Chondrocyte (in vitro differentiated cells): ENCODE measurements at places on chromosomes 16 and 17. TPM values are rescaled to one million over a fixed set of nuclear protein-coding genes. Genes with fewer than 3 reads are reported as not detected.

The TBC1D3 gene
- total RNA-seq: not detected in 3 replicates

The KRT17 gene
- total RNA-seq: 183 to 261 TPM (median 258 TPM) in 3 replicates

The PDIA2 gene
- total RNA-seq: 0.89 to 1.6 TPM (median 1.5 TPM) in 3 replicates

The SMPD3 gene
- 0.07 TPM in 1 of 3 replicates, not detected in the others for total RNA-seq

The KRT33A gene
- not detected in 3 replicates for total RNA-seq

The KRTAP3-2 gene
- total RNA-seq: not detected in 3 replicates

The USP10 gene
- total RNA-seq: 43.0 to 59.3 TPM (median 43.4 TPM) in 3 replicates

The CDH3 gene
- total RNA-seq: 1.1 to 1.6 TPM (median 1.4 TPM) in 3 replicates

The COASY gene
- total RNA-seq: 31.2 to 57.3 TPM (median 37.1 TPM) in 3 replicates

The TNFRSF13B gene
- not detected in 3 replicates for total RNA-seq

The NGFR gene
- total RNA-seq: 1.7 to 4.4 TPM (median 1.8 TPM) in 3 replicates

The DHRS13 gene
- 4.4 to 6.0 TPM (median 5.8 TPM) in 3 replicates for total RNA-seq

The DOC2B gene
- 0.31 to 0.64 TPM (median 0.32 TPM) in 3 replicates for total RNA-seq

The CDRT4 gene
- 6.2 to 9.1 TPM (median 7.1 TPM) in 3 replicates for total RNA-seq

The CD7 gene
- total RNA-seq: not detected in 3 replicates

The TBC1D3I gene
- 0.58 to 0.60 TPM in 2 of 3 replicates, not detected in the other for total RNA-seq

The FAM171A2 gene
- total RNA-seq: 14.8 to 20.6 TPM (median 18.6 TPM) in 3 replicates

The MYH1 gene
- total RNA-seq: not detected in 3 replicates

The PRSS21 gene
- total RNA-seq: not detected in 3 replicates

The C1QTNF8 gene
- not detected in 3 replicates for total RNA-seq

The CHST4 gene
- not detected in 3 replicates for total RNA-seq

The TEPSIN gene
- 27.1 to 29.0 TPM (median 27.6 TPM) in 3 replicates for total RNA-seq

The SKAP1 gene
- not detected in 3 replicates for total RNA-seq

The EPN3 gene
- total RNA-seq: not detected in 3 replicates

The RPA1 gene
- total RNA-seq: 56.6 to 92.6 TPM (median 57.6 TPM) in 3 replicates

The KRTAP1-5 gene
- total RNA-seq: not detected in 3 replicates

The C1QBP gene
- 65.6 to 82.8 TPM (median 71.3 TPM) in 3 replicates for total RNA-seq

The HBQ1 gene
- total RNA-seq: 0.74 TPM in 1 of 3 replicates, not detected in the others

The CFAP97D1 gene
- total RNA-seq: not detected in 3 replicates

The CCL13 gene
- total RNA-seq: not detected in 3 replicates

The CCL4L2 gene
- not detected in 3 replicates for total RNA-seq

The RGS9 gene
- total RNA-seq: 9.6 to 14.9 TPM (median 12.2 TPM) in 3 replicates

The YBX2 gene
- total RNA-seq: 0.56 to 0.57 TPM in 2 of 3 replicates, not detected in the other

The KRT32 gene
- total RNA-seq: not detected in 3 replicates

The CCL5 gene
- not detected in 3 replicates for total RNA-seq

The SLC5A2 gene
- not detected in 3 replicates for total RNA-seq

The MYH4 gene
- not detected in 3 replicates for total RNA-seq

The CCL18 gene
- not detected in 3 replicates for total RNA-seq

The THRA gene
- total RNA-seq: 31.9 to 46.6 TPM (median 34.7 TPM) in 3 replicates

The KRTAP4-16 gene
- total RNA-seq: not detected in 3 replicates

The SCPEP1 gene
- 44.3 to 67.0 TPM (median 50.8 TPM) in 3 replicates for total RNA-seq

The FBXW10B gene
- total RNA-seq: 0.94 to 1.1 TPM (median 1.0 TPM) in 3 replicates

The NECAB2 gene
- 0.40 to 0.72 TPM (median 0.58 TPM) in 3 replicates for total RNA-seq
